ENCODE measurements at places on chromosomes 6 and 20.

DNA sequence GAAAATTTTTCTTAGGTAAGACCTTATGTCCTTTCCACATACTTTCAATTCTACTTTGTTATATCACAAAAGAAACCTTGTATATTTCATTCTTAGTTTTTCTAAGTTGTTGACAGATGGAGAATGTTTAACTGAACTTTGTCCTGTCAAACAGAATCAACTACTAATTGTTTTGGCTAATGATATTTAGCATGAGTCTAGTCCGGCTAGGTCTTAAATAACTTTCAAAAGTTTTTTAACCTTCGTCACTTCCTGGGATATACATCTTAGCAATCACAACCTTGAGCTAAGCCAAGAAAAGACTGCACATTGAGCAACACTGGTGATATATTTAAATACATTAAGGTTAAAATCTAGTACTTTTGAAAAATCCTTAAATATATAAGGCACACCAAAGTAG lies 62.9 kb upstream of the RUNX2 start:
- no peak for DNase-seq

DNA sequence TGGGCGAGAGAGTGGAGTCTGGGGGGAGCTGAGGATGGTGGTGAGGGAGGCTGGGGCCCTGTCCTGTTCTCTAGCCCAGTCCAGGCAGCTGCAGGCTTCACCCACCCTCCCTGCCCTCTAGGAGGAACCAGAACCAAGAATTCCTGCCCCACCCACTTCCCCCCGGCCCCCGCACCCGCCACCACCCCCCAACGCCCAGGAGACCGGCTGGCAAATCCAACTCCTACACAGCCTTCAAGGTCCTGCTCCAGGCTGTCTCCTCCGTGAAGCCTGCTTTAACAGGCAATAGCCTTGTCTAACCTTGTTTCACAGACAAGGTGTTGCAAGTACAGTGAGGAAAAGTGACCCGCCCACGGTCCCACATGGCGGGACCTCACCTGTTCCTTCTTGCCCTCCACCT lies 2.4 kb downstream of the SPDEF start:
- no peak for DNase-seq

GRCh38 chr20:44651434-44651683 lies 140 bp downstream of the ADA start:
- DNase-seq: no peak

DNA sequence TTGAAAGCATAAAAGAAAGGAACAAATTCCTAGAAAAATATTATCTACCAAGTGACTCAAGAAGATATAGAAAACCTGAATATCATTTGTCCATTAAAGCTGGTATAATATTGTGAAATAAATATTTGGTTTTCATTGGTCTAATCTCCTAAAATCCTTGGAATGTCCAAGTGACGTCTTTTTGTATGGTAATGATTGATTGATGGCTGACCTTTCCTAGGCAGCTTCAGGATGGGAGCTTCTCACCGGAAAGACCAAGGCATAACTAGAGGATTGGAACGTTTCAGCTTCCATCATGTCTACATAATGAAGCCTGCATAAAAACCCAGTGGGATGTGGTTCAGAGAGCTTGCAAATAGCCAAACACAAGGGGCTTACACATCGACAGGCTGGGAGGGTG lies 57.6 kb upstream of the MAN1A1 start:
- no peak for DNase-seq

- DNase-seq: no peak
Measured at GRCh38 chr6:130749402-130749801, 77.8 kb upstream of the SMLR1 start.

GRCh38 chr6:3280091-3280490 lies 21.3 kb downstream of the PSMG4 start:
- peak; percentile 47 for DNase-seq

GRCh38 chr6:63436356-63436755 lies 116.6 kb upstream of the LGSN start:
- DNase-seq: no peak

GRCh38 chr6:135490381-135490780 lies 7.2 kb downstream of the AHI1 start:
- DNase-seq: no peak

GRCh38 chr6:136549300-136550044 lies 750 bp downstream of the MAP7 start:
- DNase-seq: peak; percentile 60

- DNase-seq: no peak
Measured at GRCh38 chr6:158808941-158809678, 10.1 kb downstream of the EZR start.

GRCh38 chr6:131362070-131362469 lies 211.0 kb upstream of the ARG1 start:
- no peak for DNase-seq

DNA sequence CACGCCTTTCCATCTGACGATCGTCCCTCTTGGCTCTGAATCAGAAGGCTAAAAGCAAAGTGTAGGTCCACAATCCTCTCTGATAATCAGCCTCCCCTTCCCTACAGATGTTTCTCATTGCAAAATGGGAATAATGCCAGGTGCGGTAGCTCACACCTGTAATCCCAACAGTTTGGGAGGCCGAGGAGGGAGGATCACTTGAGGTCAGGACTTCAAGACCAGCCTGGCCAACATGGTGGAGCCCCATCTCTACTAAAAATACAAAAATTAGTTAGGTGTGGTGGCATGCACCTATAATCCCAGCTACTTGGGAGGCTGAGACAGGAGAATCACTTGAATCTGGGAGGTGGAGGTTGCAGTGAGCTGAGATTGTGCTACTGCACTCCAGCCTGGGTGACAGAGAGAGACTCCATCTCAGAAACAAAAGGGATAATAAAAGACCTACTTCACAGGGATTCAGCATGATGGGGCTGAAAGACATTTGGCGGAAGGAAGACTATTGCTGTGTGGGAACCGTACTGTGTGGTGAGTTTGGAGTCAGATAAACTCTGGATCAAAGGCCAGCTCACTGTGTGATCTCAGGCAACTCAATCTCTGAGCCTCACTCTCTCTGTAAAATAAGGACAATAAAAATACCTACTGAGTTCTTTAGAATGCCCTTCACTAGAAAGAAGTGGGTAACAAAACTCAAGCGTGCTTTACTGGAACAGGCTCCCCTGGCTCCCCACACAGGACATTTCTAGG lies 15.9 kb upstream of the SLC9A8 start:
- no peak for DNase-seq

DNA sequence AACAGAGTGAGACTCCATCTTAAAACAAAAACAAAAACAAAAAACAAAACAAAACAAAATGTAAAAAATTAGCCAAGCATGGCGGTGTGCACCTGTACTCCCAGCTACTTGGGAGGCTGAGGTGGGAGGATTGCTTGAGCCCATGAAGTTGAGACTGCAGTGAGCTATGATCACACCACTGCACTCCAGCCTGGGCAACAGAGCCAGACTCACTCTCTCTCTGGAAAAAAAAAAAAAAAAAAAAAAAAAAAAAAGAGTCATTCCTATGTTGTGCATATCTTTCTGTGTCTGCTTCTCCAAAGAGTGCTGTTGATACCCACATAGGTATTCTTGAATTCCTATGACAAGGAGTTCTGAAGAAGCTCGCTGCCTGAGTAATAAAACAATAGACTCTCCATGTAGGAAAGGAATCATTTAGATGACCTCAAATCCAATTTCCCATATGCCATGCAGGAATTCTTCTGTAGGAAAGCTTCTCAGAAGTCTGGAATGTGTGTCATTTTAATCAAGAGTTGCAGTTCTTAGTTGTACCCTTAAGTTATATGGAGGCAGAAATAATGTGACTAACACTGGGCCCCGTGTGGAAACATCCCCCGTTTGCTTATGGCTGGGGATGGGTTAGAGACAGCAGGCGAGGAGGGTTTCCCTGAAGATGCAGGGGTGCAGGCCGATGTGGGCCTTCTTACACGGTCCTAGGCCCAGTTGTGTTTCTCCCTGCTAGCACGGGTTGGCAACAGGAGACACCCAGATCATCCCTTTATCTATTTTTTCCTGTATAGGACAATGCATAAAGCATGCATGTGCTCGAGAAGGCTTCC lies 79.4 kb downstream of the ZDHHC14 start:
- no peak for DNase-seq

DNA sequence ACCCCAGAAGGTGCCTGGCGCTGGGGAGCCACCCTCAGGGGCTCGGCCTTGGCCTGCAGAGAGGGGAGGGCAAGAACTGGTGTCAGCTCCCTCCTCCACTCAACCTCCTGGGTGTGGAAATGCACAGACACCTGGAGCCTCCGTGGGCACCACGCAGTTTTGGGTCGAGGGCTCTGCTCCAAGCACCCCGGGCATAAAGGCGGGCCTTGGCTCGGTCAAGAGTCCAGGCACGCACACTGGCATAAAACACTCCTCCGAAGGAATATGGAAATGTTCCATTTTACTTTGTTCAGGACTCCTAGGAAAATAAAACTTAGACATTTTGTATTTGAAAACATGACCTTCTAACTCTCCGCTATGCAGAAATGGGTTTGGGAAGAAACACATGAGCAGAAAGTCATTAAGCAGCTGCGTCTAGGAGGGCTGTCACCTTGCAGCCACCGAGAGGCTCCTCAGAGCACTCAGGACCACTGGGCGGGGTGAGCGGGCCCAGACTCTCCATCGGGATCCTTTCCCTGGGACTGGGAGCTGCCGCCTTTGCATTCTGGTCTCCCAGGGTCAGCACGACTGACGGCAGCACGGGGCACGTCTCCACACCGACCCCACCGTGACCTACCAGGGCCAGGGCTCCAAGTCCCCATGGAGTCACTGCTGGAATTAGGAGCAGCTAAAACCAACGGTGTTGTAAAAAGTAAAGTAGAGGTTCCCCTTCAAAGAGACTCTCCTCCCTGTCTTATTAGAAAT lies 46.0 kb upstream of the DACT2 start:
- no peak for DNase-seq

- DNase-seq: no peak
Measured at GRCh38 chr6:1435806-1436205, 46.4 kb downstream of the FOXF2 start.

DNA sequence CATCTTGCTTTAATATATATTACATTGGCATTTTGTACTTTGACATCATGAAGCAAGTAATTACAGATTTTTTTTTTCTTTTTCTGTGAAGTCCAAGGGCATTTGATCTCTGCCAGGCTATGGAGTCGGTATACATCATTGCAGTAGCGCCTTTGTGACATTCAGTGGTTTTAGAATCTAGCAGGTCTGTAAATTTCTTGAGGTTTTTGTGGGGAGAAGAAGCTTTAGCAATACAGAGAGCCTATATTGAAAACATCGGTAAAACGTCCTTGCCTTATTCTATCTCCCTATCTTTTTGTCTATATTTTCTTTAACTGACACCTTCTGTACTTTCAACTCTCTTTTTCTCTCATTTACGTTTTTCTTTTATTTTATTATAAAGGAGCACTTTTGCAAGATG lies 47.2 kb downstream of the DUSP22 start:
- no peak for DNase-seq

DNA sequence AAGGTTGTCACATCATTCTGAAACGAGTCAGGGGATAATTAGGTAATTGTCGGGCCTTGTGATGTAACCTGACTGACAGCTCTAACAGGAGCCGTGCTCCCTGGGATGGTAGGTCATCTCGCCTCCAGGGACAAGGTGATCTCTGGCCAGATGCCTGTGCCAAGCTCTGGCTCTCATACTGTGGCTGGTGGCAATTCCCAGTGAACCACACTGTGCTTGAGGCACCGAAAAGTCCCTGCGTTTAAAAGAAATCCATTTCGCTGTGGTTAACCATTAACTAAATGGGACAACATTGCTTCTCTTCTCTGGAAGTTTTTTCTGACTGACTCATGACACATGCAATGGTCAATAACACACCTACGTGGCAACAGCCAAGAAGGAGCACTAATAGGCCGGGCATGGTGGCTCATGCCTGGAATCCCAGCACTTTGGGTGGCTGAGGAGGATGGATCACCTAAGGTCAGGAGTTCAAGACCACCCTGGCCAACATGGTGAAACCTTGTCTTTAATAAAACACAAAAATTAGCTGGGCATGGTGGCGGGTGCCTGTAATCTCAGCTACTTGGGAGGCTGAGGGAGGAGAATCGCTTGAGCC lies 669.2 kb downstream of the PRKN start:
- DNase-seq: no peak

DNA sequence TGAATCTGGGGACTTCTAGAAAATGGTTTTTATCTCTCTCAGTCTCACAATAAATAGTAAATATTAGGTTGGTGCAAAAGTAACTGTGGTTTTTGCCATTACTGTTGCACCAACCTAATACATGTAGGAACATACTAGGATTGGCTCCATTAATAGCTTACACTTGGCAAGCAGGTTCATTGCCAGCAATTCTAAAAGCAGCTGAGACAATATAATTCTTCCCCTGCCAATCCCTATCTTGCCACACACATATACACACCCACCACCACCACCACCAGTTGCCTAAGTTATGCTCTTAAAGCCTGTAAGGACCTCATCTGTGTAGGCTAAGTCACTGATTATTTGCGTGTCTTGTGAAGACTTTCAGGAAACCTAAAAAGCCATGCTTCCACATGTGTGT lies 145.1 kb downstream of the KIF16B start:
- DNase-seq: no peak

- DNase-seq: no peak
Measured at GRCh38 chr6:111773501-111774345, 99.5 kb downstream of the FYN start.

GRCh38 chr6:45607798-45608197 lies 230.1 kb upstream of the SUPT3H start:
- DNase-seq: no peak

DNA sequence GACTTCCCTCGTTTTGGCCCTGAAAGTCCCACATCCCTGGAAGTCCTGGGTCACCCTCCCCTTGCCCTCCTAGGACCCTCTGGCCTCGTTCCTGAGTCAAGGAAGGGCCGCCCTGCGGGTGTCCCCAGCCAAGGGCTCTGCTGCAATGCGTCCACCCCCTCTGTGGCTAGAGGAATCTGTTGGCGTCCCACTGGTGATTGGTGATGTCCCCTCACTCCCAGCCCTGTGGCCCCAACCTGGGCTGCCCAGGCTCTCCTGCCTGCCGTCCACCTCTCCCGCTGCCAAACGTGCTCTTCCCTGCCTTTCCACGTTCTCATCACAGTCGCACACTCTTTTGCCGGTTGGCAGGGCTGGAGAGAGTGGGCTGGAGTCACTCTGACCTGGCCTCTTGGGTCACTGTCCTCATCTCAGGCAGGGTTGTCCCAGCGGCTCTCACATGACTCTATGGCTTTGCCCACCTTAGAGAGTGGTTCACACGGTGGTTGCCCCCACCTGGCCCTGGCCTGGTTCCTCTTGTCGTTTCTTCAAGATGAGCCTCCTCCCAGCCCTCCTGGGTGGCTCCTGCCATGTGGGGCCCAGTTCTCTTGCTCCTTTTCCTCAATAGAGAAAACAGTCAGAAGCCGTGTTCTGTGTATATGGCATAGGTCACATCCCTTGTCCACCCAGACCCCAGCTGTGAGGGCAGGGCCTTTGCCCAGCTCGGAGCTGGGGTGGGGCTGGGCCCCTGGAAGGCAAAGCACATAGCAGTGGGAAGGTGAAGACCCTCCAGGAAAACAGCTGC lies 100.9 kb downstream of the TMEM242 start:
- DNase-seq: no peak
